ENCODE measurements at places on chromosomes 1 and 21. TPM values are rescaled to one million over a fixed set of nuclear protein-coding genes. Genes with fewer than 3 reads are reported as not detected.
A peak's percentile ranks its signal among the peaks of the same experiment; 100 is the strongest.

DNA sequence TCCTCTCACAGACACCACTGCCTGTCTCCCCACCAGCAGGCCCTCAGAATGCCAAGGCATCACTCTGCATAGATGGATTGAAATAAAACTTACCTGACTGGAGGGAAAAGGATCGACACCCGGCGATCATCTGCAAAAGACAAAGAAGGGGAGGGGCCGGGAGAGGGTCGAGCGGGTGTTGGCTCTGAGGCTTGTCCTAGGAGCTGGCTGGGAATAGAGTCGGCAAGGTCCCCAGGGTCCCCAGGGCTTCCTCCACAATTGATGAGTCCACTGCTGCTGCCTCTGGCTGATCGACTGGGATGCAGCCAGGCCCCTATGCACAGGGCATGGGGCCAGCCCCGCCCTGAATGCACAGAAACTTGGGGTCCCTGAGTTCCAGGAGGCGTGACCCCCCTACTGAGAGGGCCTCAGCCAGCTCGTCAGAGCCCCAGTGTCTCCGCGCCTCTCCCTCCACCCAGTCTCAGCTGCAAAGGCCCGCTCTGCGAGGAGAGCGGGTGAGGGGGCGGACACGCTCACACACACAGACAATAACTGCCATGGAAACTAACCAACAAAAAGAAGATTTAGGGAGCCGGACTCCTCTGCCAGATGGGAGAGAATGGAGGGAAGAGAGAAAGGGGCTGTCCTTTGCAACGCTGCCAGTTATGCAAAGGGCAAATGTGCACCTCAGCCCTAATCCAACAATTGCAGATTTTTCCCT is at the start of gene KLHDC8A:
Gene KLHDC8A, minus strand, starts transcription at position 483 of the 700 bp plus-strand sequence. CDS start 13,318 bp downstream, outside the sequence.
- no peak for DNase-seq

- peak; percentile 47 for DNase-seq
These were observed 9.7 kb upstream of the KRTAP7-1 start for GRCh38 chr21:30839304-30839703.

The CHIT1 gene
- total RNA-seq, result not detected

The CELA3B gene
- not detected for total RNA-seq

The RHOU gene
- total RNA-seq, result 4.8 TPM

The ZNF670 gene
- 10.5 TPM for total RNA-seq
